ENCODE measurements at places on chromosomes 3 and 15. TPM values are rescaled to one million over a fixed set of nuclear protein-coding genes. Genes with fewer than 3 reads are reported as not detected.

ADAMTS7 gene
- total RNA-seq: 6.0 TPM

C3orf85 gene
- total RNA-seq: not detected

EDEM1 gene
- total RNA-seq: 25.9 TPM

C15orf39 gene
- 2.3 TPM for total RNA-seq

PRKCI gene
- 56.5 TPM for total RNA-seq

SKOR1 gene
- total RNA-seq: not detected

Data from A172 (cell line).